ENCODE measurements at places on chromosomes 12 and 14.
A peak's percentile ranks its signal among the peaks of the same experiment; 100 is the strongest.

- DNase-seq = no peak
Measured at GRCh38 chr14:89807151-89807550, 147.4 kb downstream of the EFCAB11 start.

GRCh38 chr12:47312808-47313426 is 233.2 kb upstream of the AMIGO2 start:
- DNase-seq = peak; percentile 9

GRCh38 chr12:89752341-89752740 is 43.7 kb upstream of the ATP2B1 start:
- no peak for DNase-seq

DNA sequence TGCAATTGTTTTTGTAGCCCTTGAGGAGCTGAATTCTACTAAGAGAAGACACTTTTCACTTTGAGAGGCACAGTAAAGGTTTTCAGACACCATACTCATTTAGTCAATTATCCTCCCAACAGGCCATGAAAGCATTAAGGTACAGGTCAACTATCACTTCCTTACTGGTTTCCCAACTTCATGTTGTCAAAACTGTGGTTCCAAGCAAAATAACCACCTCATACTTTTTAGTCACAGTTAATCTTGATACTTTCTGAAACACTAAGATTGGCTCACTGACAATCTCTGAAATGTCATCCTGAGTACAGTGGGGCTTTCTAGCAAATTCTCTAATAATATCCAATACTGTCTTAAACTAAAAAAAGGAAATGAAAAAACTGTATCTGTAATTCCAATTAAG is 71.7 kb downstream of the SLC2A13 start:
- DNase-seq = no peak

- peak; percentile 8 for DNase-seq
Measured at GRCh38 chr14:59189091-59189785, 771 bp downstream of the DAAM1 start.

DNA sequence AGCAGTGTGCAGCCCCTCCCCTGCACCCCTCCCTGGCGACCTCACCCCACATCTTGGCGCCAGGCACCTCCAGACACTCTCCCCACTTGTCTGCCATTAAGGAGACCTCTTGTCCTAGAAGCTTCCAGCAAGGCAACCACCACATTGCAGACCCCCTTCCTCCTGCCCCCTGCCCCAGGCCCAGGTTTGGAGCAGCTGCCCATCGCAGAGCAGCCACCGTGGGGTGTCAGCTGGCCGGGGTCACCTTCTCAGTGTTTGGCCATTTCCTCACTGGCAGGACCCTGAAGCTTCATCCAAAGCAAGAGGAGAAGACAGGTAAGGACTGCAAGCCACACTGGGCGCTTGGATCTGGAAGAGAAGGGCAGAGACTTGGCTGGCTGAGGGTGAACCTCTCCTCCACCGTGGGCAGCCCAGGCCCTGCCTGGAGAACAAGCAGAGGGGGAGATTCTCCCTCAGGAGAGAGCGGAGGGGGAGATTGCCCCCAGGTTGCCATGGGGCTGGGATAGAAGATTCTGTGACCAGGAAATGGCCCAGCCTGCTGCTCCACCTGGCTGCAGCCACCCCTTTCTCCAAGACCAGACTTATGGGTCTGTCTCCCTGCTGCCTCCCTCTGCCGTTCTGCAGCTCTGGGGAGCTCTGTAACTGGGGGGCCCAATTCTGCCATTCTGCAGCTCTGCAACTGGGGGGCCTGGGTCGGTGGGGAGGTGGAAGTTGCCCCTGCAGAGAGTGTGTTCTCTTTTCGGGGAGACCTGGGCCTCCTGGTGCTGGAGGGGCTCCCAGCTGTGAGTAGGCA is 72.9 kb upstream of the C14orf180 start:
- DNase-seq = no peak

DNA sequence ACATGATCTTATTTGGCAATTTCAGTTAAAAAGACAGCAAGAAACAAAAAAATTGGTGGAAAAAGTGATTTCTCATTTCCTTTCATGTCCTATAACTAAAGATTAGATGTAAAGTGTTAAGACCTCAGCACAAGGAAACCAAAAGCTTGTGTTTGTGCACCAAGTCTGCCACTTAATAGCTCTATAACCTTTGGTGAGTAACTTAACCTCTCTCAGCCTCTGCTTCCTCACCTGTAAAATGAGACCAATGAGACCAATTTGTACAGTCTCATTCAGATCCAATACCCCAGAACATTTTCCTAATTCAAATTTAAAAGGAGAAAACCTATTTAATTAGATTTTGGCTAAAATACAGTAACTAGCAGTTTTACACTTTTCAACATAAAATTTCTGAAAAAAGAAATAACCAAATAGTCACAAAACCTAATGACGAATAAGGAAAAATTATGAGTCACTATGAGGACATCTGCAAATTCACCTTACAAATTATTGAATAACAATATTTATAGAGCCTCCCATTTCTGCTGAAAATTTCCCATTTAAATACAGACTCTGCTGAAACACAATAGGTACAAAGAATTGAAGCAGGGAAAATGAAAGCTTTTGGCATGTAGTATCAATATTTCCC is 71.1 kb downstream of the EPS8 start:
- no peak for DNase-seq
